HFFc6 (cell line): ENCODE measurements at places on chromosomes 6 and 20. TPM values are rescaled to one million over a fixed set of nuclear protein-coding genes. Genes with fewer than 3 reads are reported as not detected.

Gene DDX43
- total RNA-seq: not detected in 3 replicates

Gene ARMH2
- not detected in 3 replicates for total RNA-seq

Gene CCN6
- not detected in 3 replicates for total RNA-seq

Gene RIN2
- total RNA-seq: 39.7 and 43.5 TPM in 2 replicates

Gene GSTA3
- total RNA-seq: not detected in 3 replicates

Gene KCNB1
- total RNA-seq: 0.11 and 1.3 TPM in 2 replicates

Gene FRMD1
- total RNA-seq: not detected in 3 replicates

- no peak for DNase-seq
Observed at GRCh38 chr6:35410131-35410530, 42.0 kb upstream of the FANCE start.

DNA sequence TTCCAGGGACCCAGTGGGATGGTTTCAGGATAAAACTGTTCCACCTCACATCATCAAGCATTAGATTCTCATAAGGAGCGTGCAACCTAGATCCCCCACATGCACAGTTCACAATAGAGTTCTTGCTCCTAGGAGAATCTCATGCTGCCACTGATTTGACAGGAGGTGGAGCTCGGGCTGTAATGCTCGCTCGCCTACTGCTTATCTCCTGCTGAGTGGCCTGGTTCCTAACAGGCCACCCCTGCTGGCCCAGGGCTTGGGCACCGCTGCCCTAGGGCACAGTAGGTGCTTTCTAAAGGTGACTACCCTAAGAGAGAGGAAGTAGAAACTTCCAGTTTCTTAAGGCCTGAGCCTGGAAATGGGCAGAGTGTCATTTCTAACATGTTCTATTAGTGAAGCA lies 656.9 kb downstream of the PRKN start:
- DNase-seq: no peak

GRCh38 chr20:36613974-36614373 lies 8.4 kb downstream of the RAB5IF start:
- no peak for DNase-seq

DNA sequence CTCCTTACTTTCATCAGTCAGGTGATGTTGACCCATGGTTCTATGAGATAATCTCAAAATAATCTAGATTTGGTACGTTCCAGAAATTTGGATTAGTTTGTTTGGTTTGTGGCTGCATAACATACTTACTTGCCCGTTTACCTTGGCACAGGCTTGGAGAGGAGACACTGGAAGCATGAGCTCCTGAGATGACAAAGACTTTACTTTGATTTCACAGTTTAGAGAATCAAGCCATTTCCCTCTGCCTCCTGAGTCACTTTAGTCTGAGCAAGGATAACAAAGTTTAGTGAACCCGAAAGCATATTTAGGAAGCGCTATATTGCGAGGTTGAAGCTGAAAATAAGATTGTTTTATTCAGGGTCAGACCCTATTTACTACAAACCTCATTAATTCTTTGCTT lies 643.4 kb downstream of the QKI start:
- no peak for DNase-seq

DNA sequence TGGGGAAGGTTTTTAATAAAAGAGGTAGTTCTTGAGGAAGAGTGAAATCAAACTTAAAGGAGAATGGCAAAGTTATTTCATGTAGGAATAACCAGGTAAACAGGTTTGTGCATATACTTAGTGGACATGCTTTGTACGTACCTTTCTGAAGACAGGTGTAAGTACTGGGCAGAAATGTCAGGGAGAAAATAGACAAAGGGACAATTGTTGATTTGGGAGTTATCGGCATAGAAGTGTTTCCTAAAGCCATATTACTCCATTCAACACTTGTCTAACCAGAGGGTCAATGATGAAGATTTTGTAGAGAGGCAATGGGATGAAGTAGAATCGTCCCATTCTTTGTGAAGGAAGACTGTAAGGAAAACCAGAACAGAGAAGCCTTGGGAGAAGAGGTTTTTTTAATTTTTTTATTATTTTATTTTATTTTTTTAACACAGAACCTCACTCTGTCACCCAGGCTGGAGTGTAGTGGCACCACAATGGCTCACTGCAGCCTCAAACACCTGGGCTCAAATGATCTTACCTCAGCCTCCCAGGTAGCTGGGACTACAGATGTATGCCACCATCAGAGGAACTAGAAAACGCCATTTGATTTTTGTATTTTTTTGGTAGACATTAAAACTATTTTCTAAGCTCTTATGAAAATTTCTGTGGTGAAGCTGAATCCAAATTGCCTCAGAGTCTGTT lies 18.0 kb downstream of the SMAP1 start:
- no peak for DNase-seq

GRCh38 chr6:158152659-158153058 lies 15.4 kb downstream of the SERAC1 start:
- no peak for DNase-seq

DNA sequence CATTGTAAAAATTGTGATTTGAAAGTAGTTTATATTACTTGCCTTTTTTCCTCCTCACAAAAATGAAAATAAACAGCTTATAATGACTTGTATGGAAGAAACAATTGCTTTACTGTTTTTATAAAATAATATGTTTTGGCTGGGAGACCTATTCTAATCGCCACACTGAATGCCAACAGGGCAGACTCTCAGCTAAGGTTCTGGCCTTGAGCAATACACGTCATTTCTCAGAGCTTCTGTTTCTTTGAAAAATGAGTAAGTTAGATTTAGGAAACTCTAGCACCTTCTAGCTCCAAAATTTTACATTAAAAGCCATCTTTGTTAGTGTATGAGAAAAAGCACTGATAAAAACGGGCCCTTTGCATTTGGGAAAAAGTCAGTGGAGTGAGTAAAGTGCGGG lies 166.6 kb downstream of the ARID1B start:
- DNase-seq: no peak

GRCh38 chr6:121885399-121886152 lies 450.1 kb downstream of the GJA1 start:
- no peak for DNase-seq

DNA sequence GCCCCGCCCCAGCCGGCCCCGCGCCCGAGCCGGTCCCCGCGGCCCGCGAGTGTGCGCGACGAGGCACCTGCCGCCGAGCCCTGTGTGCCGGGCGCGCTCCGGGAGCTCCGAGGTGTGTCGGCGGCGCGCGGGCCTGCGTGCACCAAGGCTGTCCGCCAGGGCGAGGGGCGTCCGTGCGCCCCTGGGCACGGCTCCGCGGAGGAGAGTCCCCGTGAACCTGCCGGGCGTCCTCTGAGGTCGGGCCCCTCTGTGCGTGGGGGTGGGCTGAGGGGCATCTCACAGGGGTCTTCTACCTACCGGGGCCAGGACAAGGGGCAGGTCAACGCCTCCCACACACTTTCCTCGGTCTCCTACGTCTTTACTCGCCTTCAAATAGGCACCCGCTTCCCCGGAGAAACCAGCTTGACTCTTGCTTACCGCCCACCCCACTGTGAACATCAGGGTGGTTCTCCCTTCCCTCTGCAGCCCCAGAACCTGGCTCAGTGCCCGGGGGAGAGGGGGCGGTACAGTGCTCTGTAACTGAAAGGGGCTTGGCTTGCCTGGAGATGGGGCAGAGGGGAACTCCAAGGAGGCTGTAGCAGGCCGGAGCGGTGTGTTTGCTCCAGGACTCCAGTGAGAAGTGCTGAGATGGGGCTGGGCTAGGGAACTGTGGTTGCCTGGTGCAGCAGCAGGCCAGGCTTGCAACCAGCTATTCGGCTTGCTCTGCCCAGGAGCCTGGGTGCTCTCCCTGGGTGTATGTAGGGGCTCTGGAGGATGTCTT lies at the start of gene SAMD10:
SAMD10 (minus strand) TSS at position 86 of the 760 bp plus-strand sequence. CDS start 175 bp downstream, outside the sequence.
- no peak for DNase-seq

DNA sequence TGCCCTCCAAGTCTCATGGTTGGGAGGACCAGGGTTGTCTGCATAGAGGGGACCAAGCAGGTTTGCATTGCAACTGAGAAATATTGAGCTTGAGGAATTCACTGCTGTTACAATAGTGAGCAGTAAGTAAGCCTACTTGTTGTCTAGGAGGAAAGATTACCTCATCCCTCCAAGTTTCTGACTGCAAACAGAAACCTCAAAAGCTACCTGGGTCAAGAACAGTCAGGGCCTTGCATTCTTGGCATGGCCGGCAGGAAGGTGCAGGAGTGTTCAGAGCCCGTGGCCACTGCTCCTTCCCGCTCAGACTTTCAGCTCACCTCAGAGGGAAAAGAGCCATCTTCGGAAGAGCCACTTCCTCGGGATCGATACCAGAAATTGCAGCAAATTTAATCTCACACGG lies 46.0 kb upstream of the DOK5 start:
- no peak for DNase-seq
